ENCODE measurements at places on chromosomes 16 and 17.

DNA sequence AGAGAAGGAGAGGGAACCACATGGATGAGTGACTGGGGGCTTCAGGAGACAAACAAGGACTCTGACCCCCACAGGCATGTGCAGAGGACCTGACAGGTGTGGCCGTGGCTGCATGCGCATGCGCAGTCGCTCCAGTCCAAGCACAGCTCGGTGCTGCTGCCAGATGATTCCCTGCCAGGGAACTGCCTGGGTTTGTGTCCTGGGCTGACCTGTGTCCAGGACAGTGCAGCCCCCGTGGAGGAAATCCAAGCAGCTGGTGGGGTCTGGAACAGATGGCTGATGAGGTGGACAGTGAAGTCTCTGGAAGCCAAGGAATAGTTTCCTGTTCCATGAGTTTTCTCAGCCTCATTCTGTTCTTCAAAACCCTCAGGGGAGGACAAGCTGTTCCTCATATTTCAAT lies 27.3 kb downstream of the LASP1 start:
- DNase-seq: no peak

DNA sequence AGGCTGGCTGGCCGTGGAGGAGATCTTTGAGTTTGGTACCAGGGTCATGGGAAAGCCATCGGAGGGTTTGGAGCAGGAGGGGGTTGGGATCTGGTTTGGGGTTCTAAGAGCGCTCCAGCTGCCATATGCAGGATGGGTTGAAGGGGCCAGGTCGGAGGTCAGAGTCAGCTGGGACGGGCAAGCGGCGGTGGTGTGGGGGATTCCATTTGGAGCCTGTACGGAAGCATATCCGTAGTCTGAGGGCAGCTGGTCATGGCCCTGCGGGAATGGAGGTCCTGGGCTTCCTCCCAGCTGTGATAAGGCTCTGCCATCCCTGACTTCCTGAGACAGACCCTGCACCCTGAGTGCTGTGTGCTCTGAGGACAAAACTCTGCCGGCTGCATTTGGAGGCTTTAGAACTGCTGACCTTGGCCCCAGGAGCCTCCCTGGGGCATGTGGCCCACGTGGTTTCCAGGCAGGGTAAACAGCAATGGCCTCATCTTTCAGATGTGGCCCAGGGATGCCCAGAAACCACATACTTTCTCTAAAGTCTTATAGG lies 46.5 kb downstream of the ATP2C2 start:
- DNase-seq: no peak

GRCh38 chr17:81543339-81543675 lies 8.8 kb downstream of the FAAP100 start:
- DNase-seq: no peak

- DNase-seq: no peak
Measured at GRCh38 chr17:27442702-27443101, 13.5 kb upstream of the KSR1 start.

DNA sequence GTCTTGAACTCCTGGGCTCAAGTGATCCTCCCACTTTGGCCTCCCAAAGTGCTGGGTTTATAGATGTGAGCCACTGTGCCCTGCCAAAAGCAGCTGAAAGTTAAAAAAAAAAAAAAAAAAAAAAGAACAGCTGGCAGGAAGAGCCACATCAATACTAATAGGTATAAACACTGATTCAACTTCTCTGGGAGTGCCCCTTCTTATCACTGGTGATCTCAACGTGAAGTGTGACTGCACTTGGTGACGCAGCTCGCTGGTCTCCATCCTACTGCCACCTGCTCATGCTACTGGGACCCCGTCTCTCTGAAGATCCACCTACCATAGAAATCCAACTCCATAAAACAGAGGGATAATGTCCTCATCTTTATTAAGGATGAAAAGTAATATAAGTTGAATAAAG lies 40.8 kb downstream of the RNF157 start:
- DNase-seq: peak; percentile 73

GRCh38 chr16:50096791-50097190 lies 31.0 kb downstream of the HEATR3 start:
- DNase-seq: no peak

DNA sequence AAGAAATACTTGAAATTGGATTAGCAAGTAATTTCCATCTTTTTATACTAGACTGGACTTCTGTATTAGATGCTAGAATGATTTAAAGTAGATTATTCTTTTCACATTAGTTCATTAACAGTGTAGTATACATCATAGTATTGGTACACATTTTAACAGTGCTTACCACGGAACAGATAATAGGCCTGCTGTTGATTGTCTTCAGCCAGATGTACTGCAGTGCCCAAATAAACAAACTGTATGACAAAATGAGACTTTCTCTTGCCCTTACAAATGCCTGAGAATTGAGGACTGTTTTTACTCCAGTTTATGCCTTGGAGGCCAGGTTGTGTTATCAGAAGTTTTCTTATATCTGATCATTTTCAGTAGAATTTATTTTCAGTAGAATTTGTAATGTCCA lies 631 bp downstream of the EVI2A start:
- DNase-seq: no peak

DNA sequence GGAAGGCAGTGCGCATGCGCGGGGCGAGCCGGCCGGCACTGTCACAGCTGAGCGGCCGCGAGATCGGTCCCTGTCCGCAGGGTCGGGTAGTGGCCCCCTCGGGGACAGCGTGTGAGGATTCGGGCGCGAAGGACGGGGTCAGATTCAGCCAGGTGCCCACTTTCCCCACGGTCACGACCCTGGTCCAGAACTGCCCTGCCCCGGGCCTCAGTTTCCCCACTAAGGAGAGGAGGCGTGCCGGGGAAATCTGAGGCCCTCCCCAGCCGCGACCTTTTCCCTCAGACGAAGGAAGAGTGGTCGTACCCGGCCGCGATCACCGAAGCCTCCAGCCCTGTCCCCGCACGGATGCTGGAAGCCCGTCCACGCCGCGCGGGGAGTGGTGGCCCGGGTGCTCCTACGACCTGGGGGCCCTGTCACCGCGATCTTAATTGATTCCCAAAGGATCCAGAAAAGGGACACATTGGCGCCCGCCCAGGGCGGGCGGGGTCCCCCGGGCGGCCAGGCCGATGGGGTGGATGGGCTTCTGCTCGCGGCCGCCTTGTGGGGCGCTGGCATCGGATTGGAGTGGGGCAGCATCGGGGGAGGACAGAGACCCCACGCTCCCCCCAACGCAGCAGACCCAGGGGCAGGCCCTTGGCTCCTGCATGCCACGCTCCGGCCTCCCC lies 57.7 kb downstream of the SRL start:
- DNase-seq: no peak

DNA sequence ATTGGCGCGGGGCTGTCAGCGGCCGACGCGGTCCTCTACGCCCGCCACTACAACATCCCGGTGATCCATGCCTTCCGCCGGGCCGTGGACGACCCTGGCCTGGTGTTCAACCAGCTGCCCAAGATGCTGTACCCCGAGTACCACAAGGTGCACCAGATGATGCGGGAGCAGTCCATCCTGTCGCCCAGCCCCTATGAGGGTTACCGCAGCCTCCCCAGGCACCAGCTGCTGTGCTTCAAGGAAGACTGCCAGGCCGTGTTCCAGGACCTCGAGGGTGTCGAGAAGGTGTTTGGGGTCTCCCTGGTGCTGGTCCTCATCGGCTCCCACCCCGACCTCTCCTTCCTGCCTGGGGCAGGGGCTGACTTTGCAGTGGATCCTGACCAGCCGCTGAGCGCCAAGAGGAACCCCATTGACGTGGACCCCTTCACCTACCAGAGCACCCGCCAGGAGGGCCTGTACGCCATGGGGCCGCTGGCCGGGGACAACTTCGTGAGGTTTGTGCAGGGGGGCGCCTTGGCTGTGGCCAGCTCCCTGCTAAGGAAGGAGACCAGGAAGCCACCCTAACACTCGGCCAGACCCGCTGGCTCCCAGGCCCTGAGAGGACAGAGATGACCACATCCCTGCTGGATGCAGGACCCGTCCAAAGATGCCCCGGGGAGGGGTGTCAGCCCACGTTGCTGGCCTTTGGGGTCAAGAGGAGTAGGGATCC lies 2.4 kb upstream of the NECAB2 start:
- no peak for DNase-seq

DNA sequence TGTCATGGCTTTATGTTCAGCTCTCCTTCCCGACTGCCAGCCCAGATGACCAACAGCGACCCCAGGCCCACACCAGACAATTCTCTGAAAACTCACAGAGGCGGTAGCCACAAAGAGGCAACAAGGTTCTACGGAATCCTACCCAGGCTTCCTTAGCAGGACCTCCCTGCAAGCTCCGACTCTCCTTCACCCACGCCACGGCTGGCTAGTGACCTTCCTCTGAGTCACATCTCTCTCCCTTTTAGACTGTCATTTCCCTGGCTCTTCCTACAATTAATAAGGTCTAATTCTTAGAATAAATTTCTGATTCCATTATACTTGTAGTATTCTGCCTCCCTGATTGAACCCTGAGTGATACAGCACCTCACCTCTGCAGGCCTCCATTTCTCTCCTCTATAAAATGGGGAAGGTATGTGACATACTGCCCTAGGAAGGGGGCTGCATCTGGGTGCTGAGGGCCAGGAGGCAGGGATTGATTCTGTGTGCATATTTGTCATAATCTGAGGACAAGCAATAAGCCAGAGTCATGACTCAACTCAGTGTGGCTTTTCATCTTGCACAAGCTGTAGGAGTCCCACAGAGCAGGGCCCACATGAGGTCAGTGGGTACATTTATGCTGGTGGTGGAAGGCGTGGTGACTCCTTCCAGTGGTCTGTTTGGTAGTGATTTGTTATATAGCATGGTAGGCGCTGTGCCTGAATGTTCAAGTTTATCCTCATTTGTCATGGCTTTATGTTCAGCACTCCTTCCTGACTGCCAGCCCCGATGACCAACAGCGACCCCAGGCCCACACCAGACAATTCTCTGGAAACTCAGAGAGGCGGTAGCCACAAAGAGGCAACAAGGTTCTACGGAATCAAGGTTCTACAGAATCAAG lies 46.2 kb downstream of the SMPD3 start:
- DNase-seq: no peak

- DNase-seq: no peak
Measured at GRCh38 chr16:11016524-11016988, 72.2 kb downstream of the CLEC16A start.

DNA sequence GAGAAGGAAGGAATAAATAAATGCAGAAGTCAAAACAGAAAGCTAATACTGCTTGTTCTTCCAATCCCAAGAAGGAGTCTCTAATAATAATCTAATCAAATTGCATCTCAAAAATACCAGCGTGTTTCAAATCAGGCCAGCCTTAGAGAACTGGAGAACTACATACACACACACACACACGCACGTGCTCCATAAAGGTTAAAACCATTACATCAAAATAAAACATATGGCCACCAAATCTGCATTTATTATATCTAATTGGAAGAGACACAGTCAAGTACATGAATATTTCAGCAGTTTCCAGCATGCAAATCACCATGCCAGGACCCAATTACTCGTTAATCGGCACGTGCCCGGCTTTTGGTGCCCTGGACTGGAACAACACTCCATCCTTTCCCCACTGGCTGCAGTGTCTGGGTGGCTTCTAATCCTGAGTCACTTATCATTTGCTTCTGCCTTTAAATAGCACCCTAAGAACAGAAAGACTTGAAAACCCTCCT lies 20.4 kb upstream of the KDM8 start:
- DNase-seq: no peak

- no peak for DNase-seq
Measured at GRCh38 chr16:23500212-23500861, 10.0 kb downstream of the GGA2 start.

- DNase-seq: no peak
Measured at GRCh38 chr16:23423496-23424049, 29.4 kb downstream of the COG7 start.

DNA sequence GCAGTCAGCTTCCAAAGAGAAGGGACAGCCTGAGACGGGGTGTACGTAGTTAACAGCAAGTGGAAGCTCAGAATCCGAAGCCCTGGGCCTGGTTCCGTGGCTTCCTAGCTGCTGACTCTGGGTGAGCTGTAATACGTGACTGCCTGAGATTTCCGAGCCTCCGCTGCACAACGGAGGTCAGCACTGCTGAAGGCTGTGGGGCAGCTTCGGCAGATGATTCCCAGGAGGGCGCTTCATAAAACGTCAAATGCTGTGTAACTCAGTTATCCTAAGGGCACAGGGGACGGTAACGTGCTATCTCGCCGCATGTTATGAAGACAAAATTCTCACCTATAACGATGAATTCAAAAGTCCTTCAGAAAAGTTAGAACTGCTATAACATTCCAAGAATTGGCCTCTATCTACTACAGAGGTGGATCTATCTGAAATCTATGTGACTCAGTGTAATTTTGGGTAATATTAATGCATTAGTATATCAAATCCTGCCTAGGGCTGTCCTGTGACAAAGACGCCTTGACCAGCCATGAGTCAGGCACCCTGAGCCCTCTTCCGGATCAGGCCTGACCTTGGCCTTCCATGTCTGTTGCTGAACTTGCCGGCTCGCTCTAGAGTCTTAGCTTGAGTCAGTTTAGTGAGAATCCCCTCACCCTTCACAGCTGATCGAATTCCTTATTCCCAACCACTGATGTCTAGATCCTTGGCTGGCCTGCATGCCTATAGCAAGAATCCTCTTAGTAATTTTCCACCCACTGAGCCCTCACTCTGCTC lies 43.5 kb downstream of the MARF1 start:
- no peak for DNase-seq

DNA sequence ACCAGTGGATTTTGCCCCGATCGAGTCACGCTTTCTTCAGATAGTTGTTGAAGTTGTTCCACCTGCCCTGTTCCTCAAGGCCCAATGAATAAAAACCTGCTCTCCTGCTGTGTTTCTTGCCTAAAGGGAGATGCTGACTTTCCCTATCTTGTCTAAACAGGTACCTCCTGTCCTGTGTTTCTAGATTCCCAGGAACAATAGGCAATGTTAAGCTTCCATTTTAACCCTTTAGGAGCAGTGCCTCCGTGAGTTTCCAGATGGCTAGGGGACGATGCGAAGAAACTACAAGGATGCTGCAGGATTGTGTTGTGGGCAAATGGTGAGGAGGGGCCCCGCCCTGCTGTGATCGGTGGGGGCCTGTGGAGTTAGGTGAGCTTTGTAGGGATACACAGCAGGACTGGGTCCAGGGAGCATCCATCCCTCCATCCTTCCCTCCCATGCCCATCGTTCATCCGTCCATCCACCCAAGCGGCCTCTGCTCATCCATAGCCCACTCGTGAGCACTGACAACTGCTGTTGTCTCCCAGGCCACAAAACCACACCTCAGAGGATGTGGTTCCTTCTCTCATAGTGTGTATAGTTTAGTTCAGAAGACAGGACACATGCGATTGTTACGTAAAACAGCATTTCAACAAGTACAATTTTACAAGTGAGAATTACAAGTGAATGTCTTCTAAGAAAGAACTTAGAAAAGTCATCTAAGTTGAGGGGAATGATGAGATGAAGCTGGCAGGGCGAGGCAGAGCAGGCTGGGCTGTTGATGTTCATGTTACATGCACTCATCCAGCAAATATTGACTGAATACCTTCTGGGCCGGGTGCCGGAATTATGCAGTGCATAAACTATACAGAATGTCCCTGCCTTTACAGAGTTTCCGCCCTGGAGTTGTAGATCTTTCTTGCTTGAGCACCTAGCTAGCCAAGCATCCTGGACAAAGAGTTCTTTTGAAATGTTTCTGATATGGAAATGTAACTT lies 5.2 kb downstream of the ARSG start:
- DNase-seq: peak; percentile 55

GRCh38 chr16:2852003-2852730 lies 5.8 kb downstream of the PRSS22 start:
- no peak for DNase-seq
